ENCODE measurements at places on chromosomes 1 and 21.

DNA sequence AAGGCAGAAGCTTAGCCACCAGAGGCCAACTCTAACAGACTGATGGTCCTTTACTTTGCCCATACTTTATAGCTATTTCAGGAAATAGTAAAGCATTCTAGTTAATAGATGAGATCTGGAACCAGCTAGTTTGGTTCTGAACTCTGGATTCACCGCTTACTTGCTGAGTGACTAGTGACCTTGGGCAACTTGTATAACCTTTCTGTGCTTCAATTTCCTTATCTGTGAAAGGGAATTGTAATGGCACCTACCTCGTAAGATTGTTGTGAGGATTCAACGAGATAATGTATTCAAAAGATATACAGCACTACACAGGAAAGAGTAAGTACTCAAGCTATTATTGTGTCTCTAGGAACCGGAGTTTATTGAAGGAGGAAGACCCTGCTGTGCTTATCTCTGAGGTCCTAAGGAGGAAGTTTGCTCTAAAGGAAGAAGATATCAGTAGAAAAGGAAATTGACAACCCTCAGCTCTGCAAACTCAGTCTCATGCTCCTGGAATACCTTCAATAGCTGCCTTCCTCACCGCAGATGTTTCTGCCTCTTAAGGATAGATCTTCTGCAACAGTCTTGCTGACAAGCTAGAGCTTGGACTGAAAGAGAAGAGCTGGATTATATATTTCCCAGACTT is 11.9 kb downstream of the MTFR1L start:
- DNase-seq = peak; percentile 95

DNA sequence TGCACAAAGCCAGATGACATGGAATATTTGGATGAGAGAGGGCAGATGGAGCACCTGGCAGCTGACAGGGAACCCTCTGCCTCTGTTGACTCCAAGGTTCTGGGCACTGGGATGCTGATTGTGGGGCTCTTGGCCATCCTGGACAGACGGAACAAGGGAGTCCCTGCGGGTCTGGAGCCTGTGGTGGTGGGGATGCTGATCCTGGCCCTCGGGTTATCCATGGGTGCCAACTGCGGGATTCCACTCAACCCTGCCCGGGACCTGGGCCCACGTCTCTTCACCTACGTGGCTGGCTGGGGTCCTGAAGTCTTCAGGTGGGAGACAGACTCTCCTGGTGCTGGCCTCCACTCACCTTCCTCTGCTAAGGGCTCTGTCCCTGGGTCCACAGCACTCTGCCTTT is 1.8 kb upstream of the ATP8B2 start:
- DNase-seq = no peak

DNA sequence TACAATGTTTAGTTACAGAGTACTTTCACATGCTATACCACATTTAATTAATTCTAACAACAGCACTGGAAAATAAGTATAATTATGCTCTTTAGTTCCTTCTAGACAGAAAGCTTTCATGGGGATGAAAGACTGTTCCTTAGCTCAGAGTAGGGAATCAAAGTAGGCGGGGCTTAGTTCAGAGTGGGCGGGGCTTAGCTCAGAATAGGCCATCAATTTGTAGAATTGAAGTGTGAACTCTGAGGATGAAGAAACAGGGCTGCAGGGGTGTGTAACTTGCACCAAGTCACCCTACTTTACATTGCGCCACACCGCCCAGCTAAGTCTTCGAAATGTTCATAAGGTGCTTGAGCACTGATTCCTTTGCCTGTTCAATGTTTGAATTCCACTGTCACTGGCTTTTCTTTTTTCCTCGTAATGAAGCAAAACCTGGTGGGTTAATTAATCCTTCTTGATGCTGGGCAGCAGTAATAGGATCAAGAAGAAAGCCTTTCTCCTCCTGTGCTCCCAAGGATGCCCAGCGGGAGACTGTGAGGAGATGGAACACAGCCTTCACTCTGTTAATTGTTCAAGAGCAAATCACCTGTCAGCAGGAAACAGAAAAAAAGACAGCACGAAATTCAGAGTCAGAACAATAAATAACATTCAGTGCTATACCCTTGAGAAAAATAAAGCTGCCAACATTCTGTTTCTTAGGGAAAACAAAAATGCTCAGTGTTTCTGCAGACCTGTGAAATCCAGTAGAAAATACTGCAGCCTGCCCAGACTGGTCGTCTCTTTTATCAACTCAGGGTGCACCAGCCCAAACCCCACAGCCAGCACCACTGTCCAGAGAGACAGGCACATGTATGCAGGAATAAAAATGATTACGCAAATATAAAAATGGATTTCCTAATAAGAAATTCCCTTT is 66.5 kb upstream of the CAMK1G start:
- DNase-seq = no peak

DNA sequence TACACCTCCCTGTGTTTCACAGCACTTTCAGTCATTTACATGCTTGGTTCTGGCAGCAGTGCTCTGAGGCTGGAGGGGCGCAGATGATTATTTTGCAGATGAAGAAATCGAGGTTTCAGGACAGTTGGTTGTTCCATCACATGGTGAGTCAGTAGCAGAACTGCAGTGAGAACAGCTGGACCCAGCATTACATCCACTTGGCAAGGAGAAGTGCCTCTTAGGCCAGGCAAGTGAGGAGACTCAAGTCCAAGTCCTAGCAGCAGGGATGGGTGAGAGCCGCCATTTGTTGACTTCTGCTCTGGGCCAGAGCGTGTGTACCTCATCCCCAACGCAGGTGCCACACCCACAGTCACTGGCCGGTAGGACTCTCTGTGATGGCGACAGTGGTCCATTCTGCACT is 26.8 kb upstream of the EPHA8 start:
- no peak for DNase-seq

- DNase-seq = no peak
Observed at GRCh38 chr1:204616641-204617040, 68.9 kb downstream of the LRRN2 start.

DNA sequence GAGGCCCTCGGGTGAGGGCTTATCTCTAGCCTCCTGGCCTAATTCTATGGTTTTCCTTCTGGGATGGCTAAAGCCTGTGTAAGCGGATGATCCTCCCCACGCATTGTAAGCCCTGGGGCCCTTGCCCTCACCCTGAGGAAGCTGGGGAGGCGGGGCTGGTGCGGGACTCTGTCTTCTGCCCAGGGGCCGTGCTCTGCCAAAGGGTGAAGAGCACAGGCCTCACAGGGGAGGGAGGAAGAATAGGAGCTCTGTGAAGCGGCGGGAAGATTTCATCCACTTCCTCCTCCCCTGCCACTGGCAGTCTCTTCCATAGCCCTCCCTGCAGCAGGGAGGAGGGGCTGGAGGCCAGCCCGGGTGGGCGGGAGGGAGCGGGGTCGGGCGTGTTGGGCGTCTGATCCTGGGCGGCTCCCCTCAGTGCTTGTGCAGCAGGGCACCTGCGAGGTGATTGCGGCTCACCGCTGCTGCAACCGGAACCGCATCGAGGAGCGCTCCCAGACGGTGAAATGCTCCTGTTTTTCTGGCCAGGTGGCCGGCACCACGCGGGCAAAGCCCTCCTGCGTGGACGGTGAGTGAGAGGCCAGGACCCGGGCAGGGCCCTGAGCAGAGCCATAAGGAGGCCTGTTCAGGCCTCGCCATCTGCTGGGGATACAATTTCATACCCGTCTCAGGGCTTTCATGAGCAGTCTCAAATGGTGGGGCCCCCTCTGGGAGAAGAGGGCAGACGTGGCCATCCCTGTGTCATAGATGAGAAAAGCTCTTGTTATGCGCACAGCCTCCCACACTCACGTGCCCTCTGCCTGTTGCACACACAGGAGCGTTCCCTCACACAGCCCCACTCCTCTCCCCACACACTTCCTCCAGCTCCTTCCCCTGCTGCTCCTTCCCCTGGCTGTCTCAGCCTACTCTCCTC is 7.7 kb upstream of the PPM1J start:
- DNase-seq = peak; percentile 32

DNA sequence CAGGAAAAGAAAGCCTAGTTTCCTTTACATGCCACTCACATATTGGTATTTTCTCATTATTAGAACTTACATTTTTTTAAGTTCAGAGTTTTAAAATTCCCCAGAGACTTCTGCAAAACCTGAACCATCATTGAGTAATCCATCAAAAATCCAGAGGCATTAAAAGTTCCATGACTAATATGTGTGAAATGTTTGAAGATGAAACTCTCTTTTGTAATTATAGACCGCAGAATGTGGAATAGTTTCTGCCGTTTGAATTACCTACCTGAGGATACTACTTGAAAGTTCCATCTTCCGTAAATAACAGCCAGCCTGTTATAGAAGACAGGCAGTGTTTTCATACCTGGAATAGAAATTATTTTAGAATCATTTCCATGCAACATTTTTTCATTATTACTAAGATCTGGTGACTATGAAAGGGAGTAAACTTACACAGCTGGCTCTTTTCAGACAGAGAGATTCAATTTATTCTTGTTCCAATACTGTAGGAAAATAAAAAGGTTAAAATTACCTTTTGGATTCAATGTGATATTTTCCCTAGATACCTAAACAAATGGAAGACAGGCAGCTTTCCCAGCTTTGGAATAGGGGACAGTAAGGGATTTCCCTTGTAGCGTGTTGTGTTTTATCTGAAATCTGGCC is 131.4 kb downstream of the ST6GALNAC5 start:
- DNase-seq = no peak
